Amygdala (tissue), 56 donors: ENCODE measurements at places on chromosomes 3 and 15.

GRCh38 chr3:42850263-42850662 is 25.4 kb downstream of the CYP8B1 start:
- no peak for DNase-seq

- no peak for DNase-seq
These were observed 106.7 kb upstream of the CADPS start for GRCh38 chr3:62981962-62982361.

DNA sequence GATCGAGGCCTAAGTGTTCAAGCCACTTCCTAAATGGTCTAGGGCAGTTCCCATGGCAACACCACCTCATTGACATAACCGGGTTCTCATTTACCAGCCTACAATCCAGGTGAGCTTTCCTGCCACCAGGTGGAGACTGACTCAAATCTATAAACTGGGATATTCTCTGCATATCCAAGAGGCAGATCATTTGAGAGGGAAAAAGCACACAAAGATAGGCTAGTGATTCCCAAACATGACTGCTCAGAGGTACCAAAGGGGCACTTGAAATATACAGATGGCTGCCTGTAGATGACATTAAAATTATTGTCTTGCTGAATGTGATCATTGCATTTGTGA is 141.3 kb upstream of the PROK2 start:
- no peak for DNase-seq

GRCh38 chr3:159938714-159939113 is 49.9 kb upstream of the IL12A start:
- DNase-seq: no peak

DNA sequence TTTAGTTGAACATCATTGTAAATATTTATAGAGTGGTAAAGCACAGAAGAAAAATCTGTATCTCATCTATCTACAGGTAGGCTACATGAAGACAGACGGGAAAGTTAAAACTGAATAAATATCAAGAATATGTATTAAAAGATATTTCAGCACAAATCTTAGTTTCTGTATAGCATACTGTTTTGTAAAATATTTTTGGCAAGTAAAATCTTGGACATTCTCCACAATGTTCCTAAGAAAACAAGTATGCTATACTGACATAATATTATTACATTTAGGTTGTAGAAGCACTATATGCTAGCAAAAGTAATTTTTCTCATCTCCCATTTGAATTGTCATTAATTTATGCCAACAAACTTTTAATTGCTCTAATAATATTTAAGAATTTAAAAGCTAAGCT is 326.4 kb upstream of the ARL6 start:
- no peak for DNase-seq

- DNase-seq: no peak
These were observed 22.4 kb upstream of the AP4E1 start for GRCh38 chr15:50886139-50886467.
